ENCODE measurements at places on chromosomes 11 and 22.

GRCh38 chr11:67731583-67731982 lies 57.2 kb upstream of the ALDH3B2 start:
- no peak for DNase-seq

GRCh38 chr11:408154-409007 lies 6.4 kb downstream of the SIGIRR start:
- no peak for DNase-seq

DNA sequence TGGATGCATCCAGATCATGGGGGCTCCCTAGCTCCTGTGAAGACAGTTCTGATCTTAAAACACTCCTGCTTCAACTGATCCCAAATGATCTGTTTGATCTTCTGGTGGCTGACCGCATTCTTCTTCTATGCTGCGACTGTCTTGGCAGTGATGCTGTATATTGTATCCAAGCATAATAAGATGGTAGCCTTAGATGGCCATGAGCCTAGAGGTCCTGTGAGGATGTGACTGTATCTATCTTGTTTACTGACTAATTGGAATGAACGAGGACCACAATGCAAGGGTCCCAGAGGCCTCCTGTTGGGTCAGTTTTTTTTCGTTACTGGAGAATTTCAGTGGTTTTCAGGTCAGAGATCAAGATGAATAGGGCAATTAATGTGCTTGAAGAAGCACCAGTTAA lies 7.1 kb upstream of the MPEG1 start:
- no peak for DNase-seq

DNA sequence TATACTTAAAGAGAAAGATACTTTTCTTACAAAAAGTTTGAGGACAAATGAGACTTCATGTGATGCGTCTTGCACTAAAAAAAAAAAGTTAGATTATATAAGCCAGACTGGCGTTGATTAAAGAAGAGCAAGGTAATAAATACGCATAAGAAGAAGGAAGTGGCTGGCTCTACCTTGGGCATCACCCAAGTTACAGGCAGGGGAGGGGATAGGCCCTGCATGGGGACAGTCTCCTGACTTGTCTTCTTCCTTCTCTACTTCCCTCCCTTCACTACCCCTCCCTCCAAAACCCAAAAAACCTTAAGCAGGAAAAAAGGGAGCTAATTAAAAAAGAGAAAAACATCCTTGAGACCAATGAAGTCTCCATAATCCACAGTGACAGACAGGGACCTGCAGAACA lies 22.3 kb upstream of the TMA7B start:
- DNase-seq = no peak

DNA sequence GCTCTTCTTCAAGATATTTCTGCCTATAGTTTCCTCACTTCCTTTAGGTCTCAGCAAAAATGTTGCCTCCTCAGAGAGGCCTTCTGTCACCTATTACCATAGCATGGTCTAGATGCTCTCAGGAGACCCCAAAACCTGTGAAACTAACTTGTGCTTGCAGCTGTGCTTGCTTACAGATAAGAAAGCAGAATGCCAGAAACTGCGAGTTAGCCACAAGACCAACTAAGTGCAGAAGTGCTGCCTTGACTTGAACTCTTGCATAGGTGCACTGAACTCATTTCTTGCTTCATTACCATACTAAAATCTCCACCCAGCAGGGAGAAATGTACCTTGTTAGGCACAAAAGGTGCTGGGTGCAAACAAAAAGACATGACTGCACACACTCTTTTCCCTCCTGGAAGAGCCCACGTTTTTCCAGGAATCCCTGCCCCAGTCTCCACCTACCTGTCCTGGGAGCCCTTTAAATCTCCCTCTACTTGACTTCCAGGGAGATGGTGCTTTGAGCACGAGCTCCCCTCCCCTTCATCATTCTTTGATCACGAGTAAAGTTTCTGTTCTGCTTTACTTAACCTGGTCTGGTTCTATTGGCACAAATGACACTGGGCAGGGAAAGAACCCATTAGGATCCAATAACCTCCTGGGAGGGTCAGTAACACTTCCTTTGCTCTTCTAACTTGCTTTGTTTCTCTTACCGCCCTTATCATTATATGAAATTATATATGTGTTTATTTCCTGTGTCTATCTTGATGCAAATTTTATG lies 137.7 kb upstream of the DDI1 start:
- no peak for DNase-seq

DNA sequence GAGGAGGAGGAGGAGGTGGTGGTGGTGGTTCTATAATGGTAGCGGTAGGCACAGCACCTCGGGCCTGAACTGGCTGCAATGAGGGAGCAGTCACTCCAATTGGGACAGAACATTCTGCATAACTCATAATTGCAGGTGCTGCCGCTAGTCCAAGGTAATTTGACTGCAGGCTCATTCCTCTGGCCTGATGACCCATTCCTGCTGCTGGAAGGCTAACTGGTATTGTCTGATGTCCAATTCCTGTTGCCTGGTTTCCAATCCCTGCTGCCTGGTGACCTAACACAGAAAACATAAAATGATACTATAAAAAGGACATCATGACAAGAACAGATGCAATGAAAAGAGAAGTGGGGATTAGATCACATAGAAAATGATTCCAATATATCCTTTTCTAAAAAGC lies 7.9 kb upstream of the AGBL2 start:
- DNase-seq = no peak

DNA sequence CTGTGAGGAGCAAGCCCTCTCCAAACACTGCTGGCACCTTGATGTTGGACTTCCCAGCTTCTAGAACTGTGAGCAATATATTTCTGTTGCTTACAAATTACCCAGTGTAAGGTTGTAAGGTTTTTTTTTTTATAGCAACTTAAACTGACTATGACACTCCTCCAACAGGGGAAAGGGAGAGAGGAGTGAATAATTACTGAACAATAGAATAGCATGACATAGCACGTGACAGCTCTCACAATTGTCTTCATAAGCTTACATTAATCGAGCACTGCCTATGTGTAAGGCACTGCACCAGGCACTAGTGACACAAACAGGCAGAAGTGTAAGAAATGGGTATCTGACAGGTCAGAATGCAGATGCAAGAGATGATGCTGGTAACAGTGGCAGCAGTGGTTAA lies 136.9 kb downstream of the FAT3 start:
- no peak for DNase-seq

DNA sequence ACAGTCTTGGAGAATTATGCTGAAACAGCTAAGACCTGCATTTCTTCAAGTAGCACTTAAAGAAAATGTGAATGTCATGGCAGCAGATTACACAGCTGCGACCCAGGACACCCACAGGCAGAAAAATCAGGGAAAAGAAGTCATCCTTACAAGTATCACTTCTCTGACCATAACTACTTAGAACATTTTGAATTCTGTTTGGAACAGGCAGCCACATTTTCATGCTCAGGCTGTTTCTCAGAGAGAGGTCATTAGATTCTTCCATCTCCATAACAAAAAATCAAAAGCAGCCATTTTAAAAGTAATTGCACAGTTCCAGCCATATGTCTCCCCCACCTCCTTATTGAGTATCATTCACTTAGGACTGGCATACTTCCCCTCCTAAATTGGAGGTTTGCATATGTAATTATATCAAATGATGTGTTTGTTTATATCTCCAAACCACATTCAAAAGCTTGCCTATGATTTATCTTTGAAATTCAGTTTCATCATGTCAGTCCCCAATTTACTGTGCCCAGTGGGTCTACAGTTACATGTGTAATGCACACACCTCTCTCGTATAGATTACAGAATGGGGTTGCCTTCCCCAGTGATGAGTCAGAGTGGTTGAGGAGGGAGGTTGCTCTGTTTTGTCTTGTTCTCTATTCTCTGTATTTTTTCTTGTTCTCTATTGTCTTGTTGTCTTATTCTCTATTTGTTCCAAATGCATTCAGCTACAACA lies 276.5 kb upstream of the MTNR1B start:
- DNase-seq = no peak

DNA sequence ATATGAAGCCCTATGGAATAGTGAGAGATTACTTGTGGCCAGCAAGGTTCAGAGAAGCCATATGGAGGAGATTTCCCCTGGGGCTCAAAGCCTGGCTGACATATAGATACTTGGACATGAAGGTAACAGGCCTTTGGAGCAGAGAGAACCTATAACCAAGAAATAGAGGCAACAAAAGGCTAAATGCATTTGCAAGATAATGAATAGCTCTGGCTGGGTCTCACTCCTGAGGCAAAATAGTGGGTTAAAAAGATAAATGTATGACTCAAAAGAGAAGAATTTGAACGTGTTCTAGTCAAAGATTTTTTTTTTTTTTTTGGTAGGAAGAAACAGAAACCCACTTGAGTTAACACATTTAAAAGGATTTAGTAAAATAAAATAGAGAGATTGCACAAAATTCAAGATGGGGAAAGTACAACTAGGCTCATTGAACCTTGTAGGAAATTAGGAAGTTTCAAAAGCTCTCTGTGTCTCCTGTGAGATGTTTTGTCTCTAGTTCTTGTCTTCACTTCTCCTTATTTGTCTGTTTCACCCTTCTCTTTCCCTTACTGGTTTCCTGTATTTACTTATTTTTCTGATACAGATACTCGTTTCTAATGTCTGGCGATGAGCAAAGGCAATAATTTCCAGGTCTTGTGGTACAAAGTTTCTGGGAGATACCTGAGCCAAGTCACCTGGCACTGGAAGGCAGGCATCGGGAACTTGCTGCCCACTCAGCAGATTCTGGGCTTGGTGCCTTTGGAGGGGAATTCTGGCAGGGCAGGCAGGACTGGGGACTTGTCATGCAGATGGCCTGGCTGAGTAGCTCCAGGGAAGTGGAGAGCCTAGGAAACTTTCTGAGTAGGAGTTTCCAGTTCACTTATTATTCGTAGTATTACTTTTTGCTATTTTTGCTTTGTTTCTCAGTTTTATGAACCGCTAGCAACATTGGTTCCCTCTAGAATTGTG lies 49.2 kb upstream of the SESN3 start:
- no peak for DNase-seq

DNA sequence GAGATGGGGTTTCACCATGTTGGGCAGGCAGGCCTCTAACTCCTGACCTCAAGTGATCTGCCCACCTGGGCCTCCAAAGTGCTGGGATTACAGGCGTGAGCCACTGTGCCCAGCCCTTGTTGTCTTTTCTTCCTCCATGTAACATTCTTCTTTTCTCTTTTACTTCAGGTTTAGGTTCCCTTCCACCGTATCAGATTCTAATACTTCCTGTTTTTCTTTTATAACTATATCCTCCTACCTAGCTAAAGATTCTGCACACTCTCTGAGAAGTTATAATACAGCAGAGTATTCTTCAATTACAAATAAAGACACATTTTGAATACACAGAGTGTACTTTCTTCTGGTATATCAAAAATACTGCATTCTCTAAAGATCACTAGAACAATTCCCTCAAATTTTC lies 33.2 kb upstream of the GAB2 start:
- DNase-seq = no peak

- DNase-seq = no peak
Measured at GRCh38 chr22:32911503-32911902, 110.0 kb downstream of the TIMP3 start.

DNA sequence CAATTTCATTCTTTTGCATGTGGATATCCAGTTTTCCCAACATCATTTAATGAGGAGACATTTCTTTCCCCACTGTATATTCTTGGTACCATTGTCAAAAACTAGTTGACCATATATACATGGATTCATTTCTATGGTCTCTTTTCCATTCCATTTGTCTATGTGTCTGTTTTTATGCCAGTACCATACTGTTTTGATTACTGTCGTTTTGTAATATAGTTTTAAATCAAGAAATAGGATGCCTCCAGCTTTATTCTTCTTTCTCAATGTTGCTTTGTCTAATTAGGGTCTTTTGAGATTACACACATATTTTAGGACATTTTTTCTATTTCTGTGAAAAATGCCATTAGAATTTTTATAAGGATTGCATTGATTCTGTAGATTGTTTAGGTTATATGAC lies 177.5 kb upstream of the POU2AF2 start:
- no peak for DNase-seq

- no peak for DNase-seq
Measured at GRCh38 chr11:46277622-46278386, at the start of gene CREB3L1. Gene CREB3L1, plus strand, starts transcription at chr11:46277662. Its CDS starts 450 bp downstream, at chr11:46278112.

DNA sequence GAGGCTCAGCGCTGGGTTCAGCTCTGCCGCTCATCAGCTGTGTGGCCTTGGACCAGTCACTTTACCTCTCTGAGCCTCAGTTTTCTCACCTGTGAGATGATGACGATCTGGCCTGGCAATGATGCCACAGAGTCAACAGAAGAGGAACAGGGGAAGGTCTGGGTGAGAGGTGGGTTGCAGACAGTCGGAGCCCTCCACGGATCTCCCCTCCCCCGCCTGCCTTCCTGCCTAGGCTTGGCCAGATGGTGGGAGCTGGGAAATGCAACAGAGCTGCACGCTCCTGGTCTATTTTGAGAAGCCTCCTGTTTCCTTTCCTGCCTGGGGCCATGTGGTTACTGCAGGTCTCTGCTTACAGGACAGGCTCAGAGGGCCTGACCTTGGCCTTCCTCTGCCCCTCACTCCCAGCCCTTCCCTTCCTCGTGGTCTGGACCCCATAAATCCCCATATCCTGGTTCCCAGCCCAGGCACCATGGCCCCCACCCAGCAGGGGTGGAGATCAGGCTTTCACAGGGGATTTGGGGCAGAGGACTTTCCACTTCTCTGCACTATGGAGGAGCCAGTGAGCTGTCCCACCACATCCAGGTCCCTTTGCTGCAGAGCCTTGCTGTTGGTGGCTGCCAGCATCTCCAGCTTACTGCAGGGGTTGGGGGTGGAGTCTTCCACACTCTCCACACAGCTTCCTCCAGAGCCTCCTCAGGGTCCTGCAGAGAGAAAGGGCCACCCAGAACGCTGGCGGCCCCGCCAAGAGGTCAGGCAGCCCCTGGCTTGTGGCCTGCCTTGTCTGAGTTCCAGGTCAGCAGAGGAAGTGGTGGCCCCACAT lies 46.9 kb downstream of the C11orf96 start:
- no peak for DNase-seq

GRCh38 chr11:105468154-105468553 lies 141.7 kb upstream of the GRIA4 start:
- no peak for DNase-seq

- no peak for DNase-seq
Measured at GRCh38 chr22:38452373-38453065, 2.5 kb downstream of the KCNJ4 start.

DNA sequence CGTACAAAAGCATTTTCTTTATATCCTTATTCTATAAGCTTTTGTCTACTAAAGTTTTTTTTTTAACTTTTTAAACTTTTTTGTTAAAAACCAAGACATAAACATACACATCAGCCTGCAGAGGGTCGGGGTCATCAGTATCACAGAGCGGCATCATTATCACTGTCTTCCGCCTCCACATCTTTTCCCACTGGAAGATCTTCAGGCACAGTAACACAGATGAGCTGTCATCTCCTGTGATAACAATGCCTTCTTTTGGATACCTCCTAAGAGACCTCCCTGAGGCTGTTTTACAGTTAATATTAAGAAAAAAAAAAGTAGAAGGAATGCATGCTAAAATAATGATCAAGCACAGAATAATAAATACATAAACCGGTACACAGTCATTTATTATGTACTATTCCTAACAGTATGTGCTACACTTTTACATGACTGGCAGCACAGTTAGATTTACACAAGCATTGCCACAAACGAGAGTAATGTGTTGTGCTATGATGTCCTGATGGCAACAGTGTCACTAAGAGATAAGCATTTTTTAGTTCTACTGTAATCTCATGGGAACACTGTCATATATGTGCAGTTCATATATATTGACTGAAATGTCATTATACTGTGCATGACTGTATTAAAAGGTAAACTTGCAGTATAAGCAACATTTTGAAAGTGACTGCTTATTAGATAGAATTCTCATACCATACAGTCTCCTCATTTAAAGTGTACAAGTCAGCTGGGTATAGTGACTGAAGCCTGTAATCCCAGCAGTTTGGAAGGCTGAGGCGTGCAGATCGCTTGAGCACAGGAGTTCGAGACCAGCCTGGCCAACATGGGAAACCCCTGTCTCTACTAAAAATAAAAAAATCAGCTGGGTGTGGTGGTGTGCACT lies 58.6 kb downstream of the KDM2A start:
- DNase-seq = no peak
